ENCODE measurements at places on chromosomes 1 and 21.

DNA sequence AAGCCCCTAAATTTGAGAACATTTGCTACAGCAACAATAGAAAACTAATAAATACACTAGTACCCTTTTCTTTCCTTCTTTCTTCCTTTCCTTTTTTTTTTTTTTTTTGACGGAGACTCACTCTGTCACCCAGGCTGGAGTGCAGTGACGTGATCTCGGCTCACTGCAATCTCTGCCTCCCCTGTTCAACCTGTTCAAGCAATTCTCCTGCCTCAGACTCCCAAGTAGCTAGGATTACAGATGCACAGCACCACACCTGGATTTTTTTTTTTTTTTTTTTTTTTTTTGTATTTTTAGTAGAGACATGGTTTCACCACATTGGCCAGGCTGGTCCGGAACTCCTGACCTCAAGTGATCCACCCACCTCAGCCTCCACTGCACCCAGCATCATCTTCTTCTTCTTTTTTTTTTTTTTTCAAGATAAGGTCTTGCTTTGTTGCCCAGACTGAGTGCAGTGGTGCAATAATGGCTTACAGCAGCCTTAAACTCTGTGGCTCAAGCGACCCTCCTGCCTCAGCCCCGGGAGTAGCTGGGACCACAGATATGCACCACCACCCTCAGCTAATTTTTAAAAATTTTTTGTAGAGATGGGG, 19.6 kb upstream of the CBR3 start:
- no peak for DNase-seq

DNA sequence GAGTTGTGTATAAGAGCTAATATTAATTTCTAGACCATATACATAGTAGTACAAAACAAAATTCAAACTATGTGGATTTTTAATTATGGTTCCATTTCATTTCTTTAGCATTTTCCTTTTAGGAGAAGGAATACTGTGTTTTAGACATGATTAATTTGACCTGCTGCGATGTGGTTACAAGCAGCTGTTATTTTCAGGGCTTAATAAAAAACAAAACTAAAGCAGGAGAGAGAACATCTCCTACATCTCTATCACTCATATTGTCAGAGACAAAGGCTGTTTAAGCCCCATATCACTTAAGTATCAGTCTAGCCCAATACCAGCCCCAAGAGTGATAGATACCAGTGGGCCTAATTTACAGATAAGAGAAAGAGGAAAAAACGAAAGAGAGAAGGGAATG, 47.6 kb downstream of the ILDR2 start:
- no peak for DNase-seq

- no peak for DNase-seq
These were observed 135.7 kb upstream of the TIAM1 start for GRCh38 chr21:31479714-31480113.

DNA sequence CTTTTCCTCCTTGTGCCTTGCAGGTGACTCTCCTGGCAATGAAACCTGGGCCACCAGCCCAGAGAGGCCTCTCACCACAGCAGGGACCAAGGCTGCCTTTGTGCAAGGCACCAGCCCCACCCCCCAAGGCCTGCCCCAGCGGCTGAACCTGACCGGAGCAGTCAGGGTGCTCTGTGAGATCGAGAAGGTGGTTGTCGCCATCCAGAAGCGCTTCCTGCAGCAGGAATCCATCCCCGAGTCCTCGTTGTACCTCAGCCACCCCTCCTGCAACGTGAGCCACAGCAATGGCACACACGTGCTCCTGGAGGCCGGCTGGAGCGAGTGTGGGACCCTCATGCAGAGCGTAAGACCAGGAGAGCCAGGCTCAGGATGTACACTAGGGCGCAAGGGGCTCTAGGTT, 51.7 kb downstream of the UMODL1 start:
- no peak for DNase-seq

DNA sequence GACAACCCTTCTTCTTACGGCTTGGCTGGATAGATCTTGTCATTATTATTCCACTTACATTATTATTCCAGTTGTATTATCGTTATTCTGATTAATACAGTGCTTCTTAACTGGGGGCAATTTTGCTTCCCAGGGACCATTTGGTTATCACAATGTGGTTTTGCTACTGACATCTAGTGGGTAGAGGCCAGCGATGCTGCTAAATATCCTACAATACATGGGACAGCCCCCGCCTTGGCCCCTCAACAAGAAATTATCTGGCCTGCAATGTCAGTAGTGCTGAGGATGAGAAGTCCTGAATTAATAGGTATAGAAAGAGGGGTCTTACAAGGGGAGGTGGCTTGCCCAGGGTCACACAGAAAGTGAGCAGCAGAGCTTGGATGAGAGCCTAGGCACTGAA, 105.6 kb downstream of the PTPRU start:
- DNase-seq: no peak

DNA sequence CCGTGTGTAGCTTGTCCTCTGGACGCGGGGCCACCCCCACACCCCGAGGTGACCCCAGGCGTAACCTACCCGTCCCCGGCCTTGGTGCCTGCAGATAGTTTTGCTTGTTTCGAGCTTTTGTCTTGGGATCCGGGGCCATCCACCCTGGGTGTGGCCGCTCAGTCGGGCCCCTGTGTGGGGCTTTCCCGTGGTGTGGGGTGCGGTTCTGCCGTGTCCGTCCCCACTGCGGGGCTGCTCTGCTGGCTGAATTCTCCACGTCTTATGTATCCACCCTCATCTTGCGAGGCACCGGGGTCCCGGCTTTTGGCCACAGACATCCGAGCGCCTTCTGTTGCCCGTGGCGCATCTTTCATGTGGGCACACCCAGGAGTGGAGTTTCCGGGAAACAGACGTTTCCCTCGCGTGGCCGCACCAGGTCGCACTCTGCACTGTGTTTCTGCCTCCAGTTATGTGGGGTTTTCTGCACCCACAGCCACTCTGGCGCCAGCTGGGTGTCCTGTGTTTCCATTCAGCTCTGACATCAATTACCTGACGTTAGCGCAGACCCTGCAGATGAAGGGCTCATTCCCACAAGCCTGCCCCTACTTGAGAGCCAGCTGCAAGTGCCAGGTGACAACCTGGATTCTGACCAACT, 64.9 kb downstream of the PRKCZ start:
- DNase-seq: no peak

DNA sequence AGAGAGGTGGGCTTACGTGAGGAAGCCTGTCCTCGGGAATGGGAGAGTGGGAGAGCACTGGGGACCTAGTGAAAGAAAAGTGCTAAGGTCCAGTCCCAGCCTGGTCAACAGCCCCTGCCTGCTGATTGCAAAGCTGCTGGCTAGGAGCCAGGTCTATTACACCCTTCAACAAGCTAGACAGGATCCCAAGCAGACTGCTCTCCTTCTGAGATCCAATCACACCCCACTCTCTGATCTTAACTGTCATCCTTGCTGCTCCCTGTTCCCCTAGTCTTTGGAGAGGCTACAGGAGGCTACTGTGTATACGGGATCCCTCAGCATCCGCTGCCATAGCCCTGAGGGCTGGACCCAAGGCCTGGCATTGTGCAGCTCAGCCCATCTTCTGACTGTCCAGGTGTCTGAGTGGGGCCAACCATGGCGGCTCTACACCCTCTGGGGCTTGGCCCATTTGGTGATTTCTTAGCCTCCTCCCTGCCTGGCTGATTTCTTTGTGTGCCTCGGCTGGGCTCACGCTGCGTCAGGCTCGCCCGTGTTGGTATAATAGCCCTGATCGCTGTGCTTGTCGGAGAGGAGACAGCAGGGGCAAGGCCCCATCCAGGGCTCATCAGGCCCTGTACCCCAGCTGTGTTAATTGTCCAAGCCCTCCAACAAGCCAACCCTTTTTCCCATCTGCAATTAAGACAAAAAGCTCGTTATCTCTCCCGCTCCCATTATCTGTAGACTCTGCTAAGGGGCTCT, 43.9 kb downstream of the NAV1 start:
- no peak for DNase-seq

- no peak for DNase-seq
These were observed 82.5 kb downstream of the ATP1A1 start for GRCh38 chr1:116455509-116455908.

DNA sequence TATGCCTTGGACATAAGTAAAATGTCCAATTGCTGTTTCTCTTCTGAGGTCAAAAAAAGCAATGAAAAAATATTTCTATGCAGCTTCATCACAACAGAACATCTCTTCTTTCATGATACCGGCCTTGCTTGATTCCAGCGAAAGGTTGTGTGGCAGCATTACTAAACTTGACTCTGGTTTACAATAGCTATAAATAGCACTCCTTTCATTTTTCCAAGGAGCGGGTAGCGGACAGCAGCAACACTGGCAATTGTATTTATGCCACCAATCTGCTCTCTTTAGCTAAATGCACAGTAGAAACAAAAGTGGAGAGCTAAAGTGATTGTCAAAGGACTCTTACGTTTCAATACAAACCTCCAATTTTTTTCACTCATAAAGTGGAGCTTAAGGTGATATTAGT, 7.5 kb upstream of the DAB1 start:
- DNase-seq: no peak

DNA sequence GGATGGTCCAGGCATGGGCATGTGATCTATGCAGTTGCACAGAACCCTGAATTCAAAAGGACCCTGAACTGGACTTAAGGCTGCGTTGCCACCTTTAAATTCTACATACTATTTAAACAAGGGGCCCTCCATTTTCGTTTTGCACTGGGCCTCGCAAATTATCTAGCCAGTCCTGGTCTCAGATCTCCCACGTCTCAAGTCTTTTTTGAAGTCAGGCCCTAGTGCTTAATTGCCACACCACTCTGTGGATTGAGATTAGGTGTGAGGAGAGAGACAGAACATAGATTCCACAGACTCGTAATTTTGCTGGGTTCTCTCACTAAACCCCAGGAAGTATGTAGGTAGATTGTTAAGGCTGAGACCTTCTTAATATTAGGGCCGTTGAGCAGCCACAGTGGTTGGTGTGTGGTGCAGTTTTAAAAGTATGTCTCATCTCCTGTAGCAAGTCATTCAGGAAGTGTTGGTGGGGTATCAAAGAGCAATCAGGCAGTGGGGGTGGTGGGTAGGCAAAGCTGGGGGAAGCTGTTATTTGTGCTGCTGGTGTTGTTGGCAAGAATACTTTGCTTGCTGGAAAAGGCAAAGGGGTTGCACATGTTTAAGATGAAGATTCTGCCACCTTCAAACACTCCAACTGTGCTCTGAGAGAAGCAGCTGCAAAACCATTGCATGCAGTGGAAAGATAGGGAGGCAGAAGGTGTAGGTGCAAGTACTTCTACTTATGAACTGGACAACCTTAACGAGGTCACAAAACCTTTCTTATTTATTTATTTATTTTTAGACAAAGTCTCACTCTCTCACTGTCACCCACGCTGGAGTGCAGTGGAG, 11.2 kb downstream of the CD84 start:
- DNase-seq: no peak

DNA sequence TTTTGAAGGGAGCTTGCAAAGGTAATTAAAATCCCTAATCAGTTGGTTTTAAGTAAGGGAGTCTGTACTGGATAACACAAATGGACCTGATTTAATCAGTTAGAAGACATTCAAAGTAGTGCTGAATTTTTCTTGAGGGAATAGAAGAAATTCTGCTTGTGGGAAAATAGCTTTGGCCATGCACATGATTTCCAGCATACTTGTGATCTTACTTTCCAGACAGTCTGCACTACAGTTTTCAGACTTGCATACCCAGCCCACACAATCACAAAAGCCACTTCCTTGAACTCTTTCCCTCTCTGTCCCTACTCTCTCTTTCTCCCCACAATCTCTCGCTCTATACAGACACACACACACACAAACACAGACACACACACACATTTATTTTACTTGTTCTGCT, 852.1 kb downstream of the PLA2G4A start:
- no peak for DNase-seq

- DNase-seq: no peak
These were observed 22.3 kb upstream of the ZZZ3 start for GRCh38 chr1:77704736-77705135.

- DNase-seq: no peak
These were observed 23.4 kb downstream of the CSF1 start for GRCh38 chr1:109933856-109934711.

GRCh38 chr1:217274927-217275654, 355.8 kb downstream of the GPATCH2 start:
- DNase-seq: no peak

GRCh38 chr1:24874611-24875234, 55.4 kb downstream of the RUNX3 start:
- no peak for DNase-seq

- DNase-seq: peak; percentile 85
These were observed 29.0 kb downstream of the SPEN start for GRCh38 chr1:15876357-15877055.

- no peak for DNase-seq
These were observed 2.6 kb downstream of the TEDDM1 start for GRCh38 chr1:182397653-182398393.

GRCh38 chr1:22031214-22031962, 21.1 kb upstream of the CDC42 start:
- no peak for DNase-seq

- DNase-seq: peak; percentile 90
These were observed 556.8 kb downstream of the PTPRU start for GRCh38 chr1:29793101-29793546.

- DNase-seq: no peak
These were observed 112.5 kb downstream of the MATN1 start for GRCh38 chr1:30610917-30611316.

GRCh38 chr1:60916906-60917305, 165.5 kb upstream of the NFIA start:
- no peak for DNase-seq

- DNase-seq: peak; percentile 44
These were observed 44.1 kb upstream of the ARHGEF16 start for GRCh38 chr1:3410142-3410925.

- DNase-seq: peak; percentile 48
These were observed 31.0 kb upstream of the IL19 start for GRCh38 chr1:206739411-206740076.

GRCh38 chr1:95197616-95198252, 36.3 kb upstream of the RWDD3 start:
- no peak for DNase-seq

DNA sequence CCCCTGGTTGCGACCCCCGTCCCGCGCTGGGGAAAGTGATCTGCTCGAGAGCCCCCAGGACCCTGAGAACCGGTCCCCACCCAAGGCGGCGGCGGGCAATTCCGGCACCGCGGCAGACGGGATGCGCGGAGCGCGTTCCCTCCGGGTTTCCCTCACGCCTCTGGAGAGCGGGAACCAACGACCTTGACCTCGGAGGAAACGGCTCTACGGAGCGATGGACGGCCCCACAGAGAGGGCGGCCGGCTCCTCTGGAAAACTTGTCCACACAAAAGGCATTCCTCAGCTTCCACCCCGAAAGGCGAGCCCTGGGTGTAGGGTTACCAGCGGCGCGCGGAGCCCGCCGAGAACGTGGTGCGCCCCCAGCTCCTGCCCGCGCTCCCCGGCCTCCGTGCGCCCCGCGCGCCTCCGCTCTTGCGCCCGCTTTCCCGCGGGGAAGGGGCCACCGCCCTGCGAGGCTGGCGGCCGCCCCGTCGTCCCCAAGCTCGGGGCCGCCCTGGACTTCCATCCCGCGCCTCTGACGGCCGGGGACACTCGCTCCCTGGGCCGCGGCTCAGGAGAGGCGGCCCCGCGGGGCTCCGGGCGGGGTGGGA, 391 bp upstream of the KIAA1614 start:
- peak; percentile 62 for DNase-seq

DNA sequence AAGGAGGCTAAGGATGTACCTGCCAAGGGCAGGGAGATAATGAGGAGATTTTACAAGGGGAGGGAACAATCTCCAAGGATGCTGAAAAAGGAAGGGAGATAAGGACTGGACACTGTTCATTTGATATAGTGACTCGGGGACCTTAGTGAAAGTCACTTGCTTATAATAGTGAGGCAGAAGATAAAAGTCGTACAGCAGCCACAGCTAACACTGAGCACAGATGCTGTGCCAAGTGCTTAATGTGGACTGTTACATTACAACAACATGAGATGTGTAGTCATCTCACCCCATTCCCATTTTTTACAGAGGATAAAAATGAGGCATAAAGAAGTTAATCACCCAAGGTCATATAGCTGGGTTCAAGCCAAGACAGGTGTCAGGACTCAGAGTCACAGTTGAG, 181.9 kb downstream of the FGGY start:
- DNase-seq: no peak
